ENCODE measurements at places on chromosomes 13 and 19.

- no peaks in the 10 kb centered on the region for H3K4me1 ChIP-seq
- no peak for DNase-seq
- peaks cover 2% of the 10 kb centered on the region for H3K27me3 ChIP-seq
- no peaks in the 10 kb centered on the region for H3K36me3 ChIP-seq
- no peak overlapping the region for H3K27ac ChIP-seq
- H3K4me3 ChIP-seq = no peak overlapping the region
Measured at GRCh38 chr13:25067064-25067463, 28.9 kb upstream of the PABPC3 start.

- no peaks in the 10 kb centered on the region for H3K4me1 ChIP-seq
- DNase-seq = no peak
- H3K36me3 ChIP-seq = peaks cover 24% of the 10 kb centered on the region
- H3K27me3 ChIP-seq = no peaks in the 10 kb centered on the region
- no peak overlapping the region for H3K4me3 ChIP-seq
Measured at GRCh38 chr19:334296-335071, 10.1 kb downstream of the MIER2 start.

- no peak for DNase-seq
- no peaks in the 10 kb centered on the region for H3K27me3 ChIP-seq
- no peak overlapping the region for H3K4me3 ChIP-seq
- H3K36me3 ChIP-seq = no peaks in the 10 kb centered on the region
- H3K4me1 ChIP-seq = peaks cover 5% of the 10 kb centered on the region
Measured at GRCh38 chr13:43665388-43665787, 121.4 kb downstream of the ENOX1 start.

- H3K27me3 ChIP-seq = peaks cover 3% of the 10 kb centered on the region
- no peaks in the 10 kb centered on the region for H3K4me1 ChIP-seq
- H3K36me3 ChIP-seq = no peaks in the 10 kb centered on the region
- no peak overlapping the region for H3K27ac ChIP-seq
Measured at GRCh38 chr19:35417713-35418534, 30.1 kb upstream of the FFAR2 start.

DNA sequence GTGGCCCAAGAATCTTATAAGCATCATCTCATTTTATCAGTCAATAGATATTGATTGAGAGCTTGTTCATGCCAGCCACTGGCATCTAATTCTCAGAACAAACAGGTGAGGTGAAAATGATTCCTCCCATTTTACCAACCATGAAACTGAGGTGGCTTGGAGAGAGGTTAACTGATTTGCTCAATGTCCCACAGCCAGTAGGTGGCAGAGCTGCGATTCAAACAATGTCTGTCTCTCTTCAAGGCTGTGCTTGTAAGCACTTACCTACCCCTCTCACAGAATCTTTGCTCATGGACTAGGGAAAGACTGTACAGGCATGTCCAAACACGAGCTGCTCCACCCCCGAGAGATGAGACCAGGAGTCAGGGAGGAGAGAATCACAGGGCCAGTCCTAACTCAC is 21.5 kb upstream of the GSX1 start:
- no peak overlapping the region for H3K4me3 ChIP-seq
- peaks cover 8% of the 10 kb centered on the region for H3K27me3 ChIP-seq
- no peaks in the 10 kb centered on the region for H3K36me3 ChIP-seq
- no peak overlapping the region for H3K27ac ChIP-seq

- no peak for DNase-seq
- H3K36me3 ChIP-seq = no peaks in the 10 kb centered on the region
- H3K27me3 ChIP-seq = no peaks in the 10 kb centered on the region
- no peak overlapping the region for H3K4me3 ChIP-seq
- H3K27ac ChIP-seq = no peak overlapping the region
Measured at GRCh38 chr13:109684824-109685202, 101.6 kb downstream of the IRS2 start.

- H3K4me3 ChIP-seq = no peak overlapping the region
- H3K4me1 ChIP-seq = no peaks in the 10 kb centered on the region
- H3K27me3 ChIP-seq = no peaks in the 10 kb centered on the region
- no peak for DNase-seq
- H3K27ac ChIP-seq = no peak overlapping the region
Measured at GRCh38 chr13:108425056-108425455, 155.5 kb downstream of the TNFSF13B start.

- H3K36me3 ChIP-seq = no peaks in the 10 kb centered on the region
- no peaks in the 10 kb centered on the region for H3K4me1 ChIP-seq
- no peaks in the 10 kb centered on the region for H3K27me3 ChIP-seq
- no peak overlapping the region for H3K4me3 ChIP-seq
Measured at GRCh38 chr13:93412676-93413075, 186.1 kb downstream of the GPC6 start.

Data from CD4-positive, CD25-positive, alpha-beta regulatory T cell (primary cell).